Daoy (cell line): ENCODE measurements at places on chromosomes 13 and 19. TPM values are rescaled to one million over a fixed set of nuclear protein-coding genes. Genes with fewer than 3 reads are reported as not detected.

DNA sequence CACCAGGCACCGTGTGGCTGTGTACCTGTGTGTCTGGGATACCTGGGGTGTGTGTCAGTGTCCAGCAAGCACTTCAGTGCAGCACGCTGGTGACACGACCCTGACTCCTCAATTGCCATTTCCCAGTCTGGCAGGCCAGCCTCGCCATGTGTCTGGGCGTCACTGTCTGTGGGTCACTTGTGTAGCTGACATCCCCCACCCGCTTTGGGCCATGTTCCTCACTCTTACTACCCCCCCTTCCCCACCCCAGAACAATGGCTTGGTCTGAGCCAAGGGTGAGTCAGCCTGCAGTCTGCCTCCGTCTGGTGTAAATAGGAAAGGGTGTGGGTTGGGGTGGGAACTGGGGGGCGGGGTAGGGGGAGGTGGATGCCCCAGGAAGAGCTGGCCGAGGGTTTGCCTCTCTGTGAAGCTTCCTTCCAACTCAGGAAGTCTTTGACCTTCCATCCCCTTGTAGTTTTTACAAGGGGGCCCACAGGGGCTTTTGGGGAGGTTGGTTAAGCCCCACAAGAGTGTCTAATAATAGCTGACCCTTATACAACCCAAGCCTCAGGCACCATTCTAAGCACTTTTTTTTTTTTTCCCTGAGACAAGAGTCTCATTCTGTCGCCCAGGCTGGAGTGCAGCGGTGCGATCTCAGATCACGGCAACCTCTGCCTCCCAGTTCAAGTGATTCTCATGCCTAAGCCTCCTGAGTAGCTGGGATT, 17.6 kb downstream of the NOVA2 start:
- DNase-seq, result peak; percentile 88

DNA sequence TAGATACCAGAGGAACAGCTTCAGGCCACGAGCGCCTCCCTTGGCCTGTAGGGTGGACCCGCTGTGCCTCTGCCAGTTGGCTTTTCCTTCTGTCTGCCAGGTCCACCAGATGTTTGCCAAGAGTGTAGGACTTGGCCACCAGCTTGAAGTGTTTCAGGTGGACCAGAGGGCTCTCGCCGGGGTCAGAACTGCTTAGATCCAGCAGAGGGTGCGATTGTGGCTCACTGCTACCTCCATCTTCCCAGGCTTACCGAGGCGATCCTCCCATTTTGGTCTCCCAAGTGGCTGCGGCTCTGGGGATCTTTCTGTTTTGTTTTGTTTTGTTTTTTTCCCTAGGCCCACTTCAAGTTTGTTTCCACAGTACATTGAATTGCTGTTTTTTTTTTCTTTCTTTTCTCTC, 23.0 kb upstream of the ZNF730 start:
- no peak for DNase-seq

DNA sequence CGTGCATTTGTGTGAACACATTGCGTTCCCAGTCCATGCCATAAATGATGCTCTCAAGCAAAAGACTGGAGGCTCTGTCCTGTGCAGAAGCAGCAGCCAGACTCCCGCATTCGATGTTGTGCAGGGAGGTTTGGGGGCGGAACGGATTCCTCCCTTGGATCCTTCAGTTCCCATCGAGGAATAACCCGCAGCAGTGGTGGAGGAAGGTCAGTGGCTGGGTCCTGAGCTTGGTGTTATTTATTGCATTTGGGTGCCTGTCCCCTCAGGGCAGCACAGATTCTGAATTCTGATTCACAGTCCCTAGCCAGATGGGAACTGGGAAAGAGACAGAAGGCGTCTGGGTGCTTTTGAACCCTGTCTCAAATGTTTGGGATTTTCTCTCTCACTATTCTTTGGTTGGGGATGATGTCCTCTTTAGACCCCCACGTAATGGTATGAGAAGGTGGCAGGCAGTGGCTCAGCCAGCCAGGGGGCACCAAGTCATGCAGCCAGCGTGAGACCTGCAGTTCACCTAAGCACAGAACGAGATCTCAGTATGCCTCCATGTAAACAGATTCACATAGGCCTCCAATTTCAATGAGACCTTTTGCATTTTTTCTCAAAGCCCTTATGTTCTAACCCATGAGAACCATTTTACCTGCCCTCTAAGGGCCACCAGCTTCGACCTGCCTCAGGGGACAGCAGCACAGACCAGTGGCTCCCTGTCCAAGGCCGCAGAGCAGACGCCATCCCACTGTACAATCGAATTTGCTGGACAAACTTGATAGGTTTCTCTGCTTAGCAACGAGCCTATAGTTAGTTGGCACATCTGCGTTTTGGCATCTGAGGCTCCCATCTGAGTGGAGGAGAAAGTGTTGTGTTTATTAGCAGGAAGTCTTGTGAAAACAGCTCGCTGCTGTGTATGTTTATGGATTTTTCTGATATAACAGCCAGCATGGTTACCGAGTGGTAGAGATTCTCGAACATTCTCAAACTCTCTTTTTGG, 17.8 kb downstream of the KCTD15 start:
- no peak for DNase-seq

- DNase-seq, result no peak
Observed at GRCh38 chr19:28794301-28794700, 418.6 kb downstream of the UQCRFS1 start.

- DNase-seq, result no peak
Observed at GRCh38 chr13:35916146-35916545, 215.0 kb downstream of the DCLK1 start.

DNA sequence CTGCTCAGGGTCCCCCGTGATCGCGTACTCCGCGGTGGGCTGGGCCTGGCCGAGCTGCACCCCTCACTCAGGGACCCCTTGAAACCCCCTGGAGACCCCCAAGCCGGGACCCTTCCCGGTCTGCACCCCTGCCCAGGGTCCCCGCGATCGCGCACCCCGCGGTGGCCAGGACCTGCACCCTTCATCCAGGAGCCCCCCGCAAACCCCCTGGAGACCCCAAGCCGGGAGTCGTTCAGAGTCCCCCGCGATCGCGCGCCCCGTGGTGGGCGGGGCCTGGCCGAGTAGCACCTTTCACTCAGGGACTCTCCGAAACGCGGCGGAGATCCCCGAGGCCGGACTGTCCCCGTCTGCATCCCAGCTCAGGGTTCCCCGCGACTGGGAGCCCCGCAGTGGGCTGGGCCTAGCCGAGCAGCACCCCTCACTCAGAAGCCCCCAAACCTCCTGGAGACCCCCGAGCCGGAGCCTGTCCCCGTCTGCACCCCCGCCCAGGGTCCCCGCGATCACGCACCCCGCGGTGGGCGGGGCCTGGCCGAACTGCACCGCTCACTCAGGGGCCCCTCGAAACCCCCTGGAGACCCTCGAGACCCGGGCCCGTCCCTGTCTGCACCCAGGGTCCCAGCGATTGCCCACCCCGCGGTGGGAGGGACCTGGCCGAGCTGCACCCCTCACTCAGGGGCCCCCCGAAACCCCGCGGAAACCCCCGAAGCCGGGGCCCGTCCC, 748 bp downstream of the LMNB2 start:
- peak; percentile 35 for DNase-seq

DNA sequence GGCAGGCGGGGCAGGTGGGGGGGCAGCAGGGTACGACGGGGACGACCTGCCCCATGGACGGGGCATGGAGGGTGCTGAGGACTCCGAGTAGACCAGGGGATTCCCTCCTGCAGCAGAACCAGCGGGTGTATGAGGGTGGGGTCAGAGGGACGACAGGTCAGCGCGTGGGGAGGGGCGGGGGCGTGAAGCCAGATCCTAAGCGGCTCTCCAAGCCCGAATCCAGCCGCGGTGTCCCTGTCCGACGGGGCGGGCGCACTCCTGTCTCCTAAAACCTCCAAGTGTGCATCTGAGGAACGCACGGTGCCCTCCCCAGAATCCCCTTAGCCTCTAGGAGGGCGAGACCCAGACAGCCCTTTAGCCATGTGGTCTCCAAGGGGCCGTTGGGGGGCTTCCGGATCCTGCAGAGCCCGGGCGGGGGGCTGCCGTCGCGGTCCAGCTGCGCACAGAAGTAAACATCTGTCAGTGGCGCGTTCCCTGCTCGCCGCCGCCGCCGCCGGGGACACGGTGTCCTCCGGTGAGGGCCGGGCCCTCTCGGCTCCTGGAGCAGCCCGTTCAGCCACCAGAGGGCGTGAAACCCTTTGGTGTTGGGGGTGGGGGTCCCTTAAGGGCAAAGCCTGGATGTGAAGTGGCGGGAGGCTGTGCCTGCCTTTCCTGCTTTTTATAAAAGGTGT, 730 bp downstream of the NRTN start:
- DNase-seq, result peak; percentile 76

- DNase-seq, result peak; percentile 78
Observed at GRCh38 chr19:3986260-3987041, 1.2 kb upstream of the EEF2 start.

- DNase-seq, result no peak
Observed at GRCh38 chr13:56166864-56167263, 973.9 kb upstream of the PRR20A start.

DNA sequence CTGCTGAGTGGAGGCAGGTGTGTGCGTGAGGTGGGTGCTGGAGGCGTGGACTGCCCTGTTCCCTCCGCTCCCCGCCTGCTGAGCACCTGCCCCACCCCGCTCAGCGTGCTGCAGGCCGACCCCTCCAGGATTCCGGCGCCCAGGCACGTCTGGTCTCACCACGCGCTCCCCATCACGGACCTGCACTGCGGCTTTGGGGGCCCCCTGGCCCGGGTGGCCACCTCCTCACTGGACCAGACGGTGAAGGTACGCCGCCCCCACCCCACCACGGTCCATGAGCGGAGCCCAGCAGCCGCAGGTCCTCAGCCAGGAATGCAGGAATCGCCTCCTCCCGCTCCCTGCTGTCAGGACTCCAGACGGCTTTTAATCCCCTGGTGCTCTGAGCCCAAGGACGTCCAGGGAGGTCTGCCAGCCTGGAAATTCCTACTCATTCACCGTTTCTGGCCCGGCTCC, 6.0 kb downstream of the WDR18 start:
- DNase-seq, result no peak

DNA sequence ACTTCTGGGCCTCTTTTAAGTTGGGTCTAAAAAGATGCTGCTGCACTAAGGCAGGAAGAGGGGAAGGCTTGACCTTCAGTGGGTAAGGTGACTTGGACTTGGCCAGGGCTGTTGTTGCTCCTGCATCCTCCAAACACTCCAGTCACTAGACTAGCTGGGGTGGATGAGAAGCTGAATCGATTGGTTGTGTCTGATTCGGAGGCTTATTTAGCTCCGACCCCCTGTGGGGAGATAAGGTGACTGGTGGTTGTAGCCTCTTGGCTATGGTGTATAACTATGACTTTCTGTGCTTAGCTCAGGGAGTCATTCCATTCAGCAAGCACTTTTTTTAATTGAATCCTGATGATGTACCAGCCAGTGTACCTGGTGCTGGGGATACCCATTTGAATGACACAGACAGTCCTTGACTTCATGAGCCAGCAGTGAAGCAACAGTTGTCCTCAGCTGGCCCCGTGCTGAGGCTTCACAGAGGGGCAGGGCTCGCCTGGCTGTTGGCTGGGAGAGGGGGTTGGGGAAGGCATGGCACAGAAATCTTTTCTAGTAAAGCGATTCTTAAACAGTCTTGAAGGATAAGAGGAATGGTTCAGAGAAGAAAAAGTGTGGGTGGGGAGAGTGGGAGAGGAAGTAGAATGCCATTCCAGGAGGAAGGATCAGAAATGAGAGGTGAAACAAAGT, 9.9 kb downstream of the PCDH8 start:
- no peak for DNase-seq

- no peak for DNase-seq
Observed at GRCh38 chr13:38862443-38862842, 128.2 kb downstream of the STOML3 start.

DNA sequence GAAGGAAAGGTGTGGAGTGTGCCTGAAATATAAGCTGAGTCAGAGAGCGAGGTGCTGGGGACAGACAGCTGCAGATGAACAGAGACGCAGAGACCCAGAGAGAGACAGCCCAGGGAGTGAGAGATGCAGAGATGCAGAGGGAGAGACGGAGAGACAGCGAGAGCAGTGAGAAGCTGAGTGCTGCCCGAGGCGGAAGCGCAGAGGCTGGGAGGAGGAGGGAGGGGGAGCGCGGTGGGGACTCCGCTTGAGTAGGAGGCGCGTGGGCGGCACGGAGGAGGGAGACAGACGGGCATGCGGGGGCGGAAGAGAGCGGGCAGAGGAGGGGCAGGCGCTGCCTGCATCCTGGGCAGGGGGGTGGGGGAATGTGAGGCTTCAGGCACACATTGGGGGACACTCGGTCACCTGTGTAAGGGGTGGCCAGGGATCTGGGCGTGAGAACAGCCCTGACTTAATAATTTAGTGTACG, 25.7 kb downstream of the SLC8A2 start:
- peak; percentile 68 for DNase-seq

- DNase-seq, result no peak
Observed at GRCh38 chr13:37453246-37453645, 145.3 kb downstream of the POSTN start.

- DNase-seq, result no peak
Observed at GRCh38 chr13:29050719-29051118, 230.6 kb downstream of the MTUS2 start.

DNA sequence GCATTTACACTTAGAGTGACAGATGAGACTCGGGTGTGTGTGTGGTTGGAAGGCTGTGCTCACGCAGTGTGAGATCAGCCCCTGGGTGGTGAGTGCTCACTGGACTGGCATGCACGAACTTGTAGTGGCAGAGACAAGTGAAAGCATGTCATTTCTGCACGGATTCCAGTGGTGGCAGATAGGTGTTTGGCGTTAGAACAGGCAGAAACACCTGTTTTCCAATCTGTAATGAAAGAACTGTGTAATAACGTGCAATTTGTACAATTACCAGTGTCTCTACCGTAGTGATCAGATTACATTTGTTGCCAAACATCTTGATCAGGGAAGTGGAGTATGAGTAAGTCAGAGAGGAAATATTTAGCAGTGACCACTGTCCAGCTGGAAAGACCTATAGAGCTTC, 8.2 kb downstream of the LAMP1 start:
- DNase-seq, result peak; percentile 50

DNA sequence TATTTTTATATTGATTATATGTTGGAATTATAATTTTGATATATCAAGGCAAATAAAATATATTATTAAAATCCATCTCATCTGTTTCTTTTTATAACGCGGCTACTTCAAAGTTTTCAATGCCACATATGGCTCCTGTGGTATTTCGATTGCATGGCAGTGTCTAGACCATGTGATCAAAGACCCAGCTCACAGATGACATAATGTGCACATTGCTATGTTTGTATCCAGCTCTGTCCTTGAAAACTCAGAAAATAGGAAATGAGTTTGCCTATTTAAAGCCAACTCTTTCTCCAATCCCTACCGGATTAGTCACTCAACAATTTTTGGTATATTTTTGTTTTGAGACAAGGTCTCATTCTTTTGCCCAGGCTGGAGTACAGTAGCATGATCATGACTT, 26.2 kb downstream of the TMTC4 start:
- no peak for DNase-seq

- DNase-seq, result peak; percentile 70
Observed at GRCh38 chr13:47215736-47216135, 318.9 kb upstream of the HTR2A start.

Gene GAPDHS
- total RNA-seq, result not detected in 2 replicates

Gene DAND5
- total RNA-seq, result not detected in 2 replicates

Gene KIR2DL4
- total RNA-seq, result not detected in 2 replicates

Gene PSPN
- 1.1 and 1.6 TPM in 2 replicates for total RNA-seq

Gene IGFL3
- not detected in 2 replicates for total RNA-seq

Gene SGTA
- 81.5 and 91.2 TPM in 2 replicates for total RNA-seq

Gene SHISA7
- total RNA-seq, result not detected in 2 replicates

Gene PPM1N
- 0.15 and 0.80 TPM in 2 replicates for total RNA-seq

Gene KIR3DL2
- total RNA-seq, result not detected in 2 replicates

Gene PLVAP
- total RNA-seq, result not detected in 2 replicates
